Heart right ventricle (tissue), 16 donors: ENCODE measurements at places on chromosomes 2 and 18. TPM values are rescaled to one million over a fixed set of nuclear protein-coding genes. Genes with fewer than 3 reads are reported as not detected.

The ZAP70 gene
- polyA plus RNA-seq: 1.3 TPM

GRCh38 chr2:223897669-223898330 lies 47.3 kb downstream of the WDFY1 start:
- no peak for DNase-seq

- no peak for DNase-seq
Measured at GRCh38 chr2:182973441-182974352, 64.6 kb downstream of the NCKAP1 start.

DNA sequence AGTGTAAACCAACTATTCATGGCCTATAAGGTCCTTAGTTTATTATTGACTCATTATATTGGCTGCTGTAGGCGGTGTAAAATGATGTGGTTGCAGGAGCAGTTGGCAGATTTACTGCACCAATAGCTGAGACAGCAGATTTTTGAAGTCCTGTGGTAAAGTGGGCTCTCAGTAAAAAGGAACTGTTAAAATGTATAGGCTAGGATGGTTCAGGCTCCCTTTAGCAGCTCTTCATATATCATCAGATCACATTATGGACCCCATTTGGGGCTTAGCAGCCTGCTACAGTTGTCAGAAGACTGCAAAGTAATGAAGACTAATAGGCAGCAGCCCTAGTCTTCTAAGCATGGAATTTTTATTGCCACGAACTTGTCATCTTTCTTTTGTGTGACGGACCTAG lies 27.8 kb downstream of the MTX2 start:
- no peak for DNase-seq

DNA sequence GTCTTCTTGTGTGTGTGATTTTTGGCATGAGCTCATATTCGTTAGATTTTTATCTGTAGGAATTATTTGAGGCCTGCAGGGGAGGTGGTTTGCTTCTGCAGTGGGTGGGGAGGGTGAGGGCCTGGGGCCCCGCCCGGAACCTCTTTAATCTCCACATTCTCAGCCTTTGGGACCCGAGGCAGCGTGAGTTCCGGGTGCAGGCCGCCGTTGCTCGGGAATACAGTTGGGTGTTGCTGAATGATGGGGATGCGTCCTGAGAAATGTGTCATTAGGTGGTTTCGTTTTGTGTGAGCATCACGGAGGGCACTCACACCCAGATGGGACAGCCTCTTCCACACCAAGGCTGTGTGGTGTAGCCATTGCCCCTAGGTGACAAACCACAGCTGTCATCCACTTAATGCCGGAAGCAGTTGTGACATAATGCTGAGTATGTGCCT lies 13.7 kb upstream of the GAL3ST2 start:
- DNase-seq: no peak
